ENCODE measurements at places on chromosomes 6 and 20.

- DNase-seq = no peak
These were observed 7.5 kb upstream of the RBM38 start for GRCh38 chr20:57383447-57384347.

DNA sequence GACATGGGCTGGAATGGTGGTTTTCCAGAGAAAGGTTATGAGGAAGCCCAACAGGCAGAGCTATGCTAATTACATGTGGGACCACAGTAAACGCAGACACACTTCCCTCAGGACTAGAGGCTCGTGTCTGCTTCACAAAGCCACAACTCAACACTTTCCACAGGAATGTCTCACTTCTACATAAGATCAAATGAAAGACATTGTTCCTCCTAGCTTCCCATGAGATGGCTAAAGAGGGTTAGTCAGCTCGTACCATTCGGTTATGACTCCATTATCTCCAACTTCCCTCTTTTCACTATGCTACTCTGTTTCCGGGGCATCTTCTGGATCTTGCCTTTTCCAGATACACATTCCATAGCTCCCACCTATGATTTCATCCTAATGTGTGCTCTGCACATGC is 29.1 kb upstream of the ZC3H12D start:
- DNase-seq = no peak

DNA sequence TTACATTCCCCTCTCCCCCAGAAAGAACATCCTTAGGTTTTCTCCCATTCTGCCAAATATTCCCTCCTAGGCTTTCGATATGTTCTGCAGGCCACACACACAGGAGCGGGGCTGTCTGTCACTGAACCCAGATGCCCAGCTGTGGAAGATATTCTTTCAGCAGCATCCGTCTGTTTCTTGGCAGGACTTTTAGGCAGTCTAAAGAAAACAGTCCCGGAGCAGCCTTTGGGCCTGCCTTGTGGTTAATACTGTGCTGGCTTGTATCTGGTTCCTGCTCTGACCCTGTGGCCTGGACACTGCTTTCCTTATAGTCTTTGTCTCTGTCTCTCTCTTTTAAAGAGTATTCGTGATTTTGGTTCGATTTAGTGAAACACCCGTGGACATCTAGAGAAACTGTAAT is 94.6 kb upstream of the SUPT3H start:
- no peak for DNase-seq

DNA sequence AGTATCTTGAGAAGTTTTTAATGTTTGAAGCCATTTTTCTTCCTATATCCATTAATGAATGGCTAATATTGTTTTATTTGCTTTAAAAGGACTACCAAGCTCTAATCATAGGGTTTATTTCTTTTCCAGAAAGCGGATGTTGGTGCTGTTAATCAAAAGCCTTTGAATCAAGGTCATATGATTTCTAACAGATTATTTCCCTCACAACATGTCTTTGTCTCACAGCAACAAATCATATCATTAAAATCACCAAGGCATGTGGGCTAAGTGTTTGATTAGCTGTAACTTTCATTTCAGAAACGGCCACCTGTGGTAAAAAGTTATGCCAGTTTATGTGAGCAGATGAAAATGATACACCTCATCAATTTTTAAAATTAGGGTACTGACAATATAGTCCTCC is 21.7 kb downstream of the TRAF3IP2 start:
- no peak for DNase-seq

GRCh38 chr6:134056046-134056445 is 3.6 kb upstream of the SLC2A12 start:
- no peak for DNase-seq

GRCh38 chr6:14271789-14272736 is 154.5 kb downstream of the CD83 start:
- DNase-seq = no peak

DNA sequence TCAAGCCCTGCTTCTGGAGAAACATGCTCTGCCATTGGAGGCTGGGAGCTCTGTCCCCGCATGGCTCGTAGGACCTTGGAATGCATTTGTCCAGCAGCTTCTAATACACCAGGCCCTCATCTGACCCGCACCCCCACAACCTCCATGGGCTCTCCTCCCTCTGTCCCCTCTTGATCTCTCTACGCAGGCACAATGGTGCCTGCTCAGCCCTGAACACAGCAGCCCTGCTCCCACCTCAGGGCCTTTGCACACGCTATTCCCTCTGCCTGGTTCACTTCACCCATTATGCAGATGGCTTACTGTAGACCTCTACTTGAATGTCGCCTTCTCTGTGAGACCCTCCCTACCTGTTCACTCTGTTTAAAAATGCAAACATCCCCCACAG is 27.0 kb upstream of the PTGIS start:
- DNase-seq = no peak

- DNase-seq = no peak
These were observed 61.0 kb downstream of the RAB44 start for GRCh38 chr6:36758516-36759147.

DNA sequence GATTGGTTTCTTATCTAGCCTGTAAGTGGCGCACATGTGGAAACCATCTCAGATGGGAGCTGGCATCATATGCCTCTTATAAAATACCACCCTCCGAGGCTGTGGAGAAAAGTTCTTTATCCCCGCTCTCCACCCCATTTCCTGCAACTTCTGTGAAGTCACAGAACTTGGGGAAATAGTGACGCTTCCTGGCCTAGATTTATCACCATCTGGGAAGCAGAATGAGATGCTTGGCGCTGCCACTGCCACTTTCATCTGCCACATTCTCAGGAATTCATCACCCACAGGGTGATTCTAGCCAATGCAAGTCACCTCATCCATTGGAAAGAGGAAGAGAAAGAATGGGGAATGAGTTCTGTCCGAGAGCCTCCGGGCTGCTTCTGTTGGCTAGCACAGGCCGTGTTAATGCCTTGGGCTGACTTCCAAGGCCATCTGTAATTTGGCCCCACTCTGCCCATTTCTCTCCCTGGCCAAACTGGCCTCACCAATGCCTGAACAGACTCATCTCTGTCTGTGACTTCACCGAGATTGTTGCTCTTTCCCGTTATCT is 148.8 kb upstream of the SOX4 start:
- no peak for DNase-seq

DNA sequence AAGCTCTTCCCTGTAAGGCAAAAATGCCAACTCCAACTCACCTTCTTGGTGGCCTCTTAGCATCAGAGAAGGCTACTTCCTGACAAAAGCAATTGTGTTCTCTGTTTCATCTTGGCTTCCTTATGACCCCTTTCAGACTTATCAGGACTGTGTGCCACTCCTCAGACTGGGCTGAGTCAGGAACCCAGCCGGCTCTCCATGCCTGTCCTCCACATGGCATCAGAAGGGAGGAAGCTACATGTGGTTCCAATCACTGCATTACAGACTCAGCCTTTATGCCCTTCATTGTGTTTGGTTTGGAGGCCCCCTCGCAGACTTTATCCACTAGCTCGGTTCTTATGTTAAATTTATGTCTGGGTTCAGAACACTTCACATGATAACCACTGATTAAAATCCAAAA is 142.5 kb downstream of the SLC24A3 start:
- no peak for DNase-seq

DNA sequence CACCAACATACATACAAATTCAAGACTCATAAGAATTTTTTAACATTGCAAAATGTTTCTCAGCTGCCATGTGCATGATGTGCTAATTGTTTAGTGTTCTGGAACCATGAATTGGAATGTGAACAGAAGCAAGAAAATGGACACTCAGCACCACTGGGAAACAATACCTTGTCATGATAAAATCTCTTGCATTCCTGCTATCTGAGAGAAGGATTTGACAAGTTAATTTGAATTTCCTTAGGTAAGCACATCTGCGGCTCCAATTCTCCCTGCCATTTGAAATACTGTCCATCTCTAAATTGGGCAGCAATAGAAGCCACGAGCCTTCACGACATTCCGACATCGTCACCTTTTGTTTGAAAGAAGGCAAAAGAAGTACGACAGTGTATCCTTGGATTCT is 1104.6 kb upstream of the MAP3K7 start:
- no peak for DNase-seq

- DNase-seq = no peak
These were observed 46.5 kb downstream of the RRBP1 start for GRCh38 chr20:17635332-17636244.

- no peak for DNase-seq
These were observed 136.5 kb downstream of the BTBD9 start for GRCh38 chr6:38503032-38503773.

DNA sequence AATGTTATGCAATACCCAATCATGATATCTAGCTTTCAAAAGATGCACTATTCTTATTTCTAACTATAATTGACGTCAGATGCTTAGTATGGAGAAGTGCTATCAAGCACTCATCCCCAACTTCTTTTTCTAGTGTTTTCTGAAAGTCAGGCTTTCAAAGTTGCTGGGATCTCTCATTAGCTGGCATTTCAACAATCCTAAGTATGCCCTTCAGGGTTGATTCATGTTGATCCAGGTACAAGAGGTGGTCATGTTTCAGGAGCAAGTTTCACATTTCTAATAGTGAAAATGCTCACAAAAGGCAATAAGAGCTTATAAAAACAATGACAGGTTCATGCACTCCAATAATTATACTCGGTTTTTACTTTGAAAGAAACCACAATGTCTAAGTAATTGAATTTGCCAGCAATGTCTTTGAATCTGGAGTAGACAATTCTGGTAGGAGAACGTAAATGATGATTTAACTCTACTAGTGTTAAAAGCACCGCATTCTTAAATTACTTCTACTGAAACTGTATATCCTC is 193.7 kb upstream of the KHDRBS2 start:
- DNase-seq = no peak

- no peak for DNase-seq
These were observed 1.8 kb downstream of the ADAM33 start for GRCh38 chr20:3679749-3680700.

- no peak for DNase-seq
These were observed 41.9 kb upstream of the CALHM6 start for GRCh38 chr6:116419069-116419786.

GRCh38 chr6:56036916-56037600 is 161.7 kb upstream of the BMP5 start:
- no peak for DNase-seq

- DNase-seq = no peak
These were observed 33.2 kb upstream of the VGLL2 start for GRCh38 chr6:117232196-117232595.

DNA sequence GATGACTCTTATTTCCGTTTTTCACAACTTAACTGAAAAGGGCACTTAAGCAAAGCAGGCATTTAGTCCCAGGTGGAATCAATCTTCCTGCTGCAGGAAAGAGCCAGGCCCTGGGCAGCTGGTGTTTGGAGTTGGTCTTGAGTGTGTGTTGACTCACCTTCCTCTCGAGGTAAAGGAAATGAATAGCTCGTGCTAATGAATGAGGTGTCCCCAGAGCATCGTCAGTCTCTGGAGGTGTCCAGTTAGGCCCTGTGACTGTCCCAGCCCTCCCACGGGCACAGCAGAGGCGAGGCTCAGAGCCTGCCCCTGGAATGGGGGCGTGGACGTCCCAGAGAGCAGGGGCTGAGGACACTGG is 277.7 kb downstream of the NRN1 start:
- DNase-seq = no peak

- no peak for DNase-seq
These were observed 70.4 kb upstream of the SMIM28 start for GRCh38 chr6:138307352-138307751.

GRCh38 chr20:50193836-50194421 is 3.3 kb downstream of the CEBPB start:
- no peak for DNase-seq

- DNase-seq = no peak
These were observed 8.3 kb downstream of the NCR2 start for GRCh38 chr6:41343641-41344187.

DNA sequence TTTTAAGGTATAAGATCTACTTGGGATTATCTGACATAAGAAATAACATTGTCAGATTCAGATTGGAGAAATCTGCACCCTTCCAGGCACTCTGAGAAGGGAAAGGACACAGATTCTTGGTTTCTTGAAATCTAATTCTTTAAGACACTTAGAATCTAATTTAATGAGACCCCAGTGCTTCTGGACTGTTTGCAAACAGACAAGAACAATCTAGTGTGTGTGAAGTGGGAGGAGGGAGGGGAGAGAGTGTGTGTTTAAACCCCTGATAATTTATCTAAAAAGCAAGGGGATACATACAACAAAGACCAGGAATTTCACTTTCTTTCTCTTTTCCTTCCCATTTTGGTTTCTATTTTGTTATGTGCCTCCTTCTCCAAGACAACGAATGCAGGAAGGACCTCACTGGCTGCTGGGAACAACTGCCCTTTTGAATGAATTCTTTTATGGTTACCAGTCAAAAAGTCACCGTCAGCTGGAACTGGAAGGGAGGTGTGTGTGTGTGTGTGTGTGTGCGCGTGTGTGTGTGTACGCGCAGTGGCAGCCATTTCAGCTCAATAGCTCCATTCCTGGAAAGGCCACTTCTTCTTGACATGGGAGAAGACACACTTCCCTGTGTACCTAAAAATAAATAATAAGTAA is 129.4 kb downstream of the BCAS1 start:
- DNase-seq = no peak

DNA sequence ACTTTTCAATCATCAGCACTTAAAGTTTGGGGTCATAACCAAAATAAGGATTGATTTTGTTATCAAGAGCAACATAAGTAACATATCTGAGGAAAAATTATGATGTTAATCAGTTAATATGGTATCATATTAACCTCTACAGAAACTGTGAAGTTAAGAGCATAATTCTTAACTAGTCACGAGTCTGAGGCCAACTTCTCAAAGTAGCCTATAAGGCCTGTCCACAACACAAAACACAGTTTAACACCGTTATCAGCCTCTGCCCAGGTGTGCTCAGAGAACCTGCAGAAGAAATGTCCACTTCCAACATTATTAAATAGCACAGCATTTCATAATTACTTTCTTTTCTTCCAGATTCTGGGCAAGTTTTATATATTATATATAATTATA is 1.1 kb downstream of the STX7 start:
- DNase-seq = no peak

DNA sequence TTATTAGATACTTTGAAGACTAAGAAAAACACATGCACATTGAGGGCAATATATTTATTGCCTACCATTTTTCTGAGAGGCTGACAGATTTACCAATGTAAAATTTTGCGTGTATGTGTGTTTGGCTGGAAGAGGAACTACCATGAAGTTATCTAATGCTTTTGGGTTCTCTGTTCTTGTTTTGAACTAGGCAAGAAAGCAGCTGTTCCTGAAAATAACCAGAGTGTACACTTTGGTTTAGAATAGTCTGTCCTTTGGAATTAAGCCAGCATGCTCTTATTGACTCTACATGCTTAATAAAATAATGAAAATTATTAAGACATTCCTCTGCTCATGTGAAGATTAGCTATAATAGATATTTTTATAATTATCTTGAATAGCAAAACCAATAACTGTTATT is 129.2 kb downstream of the MYB start:
- no peak for DNase-seq

GRCh38 chr6:109579361-109579760 is 96.3 kb upstream of the ZBTB24 start:
- DNase-seq = no peak

DNA sequence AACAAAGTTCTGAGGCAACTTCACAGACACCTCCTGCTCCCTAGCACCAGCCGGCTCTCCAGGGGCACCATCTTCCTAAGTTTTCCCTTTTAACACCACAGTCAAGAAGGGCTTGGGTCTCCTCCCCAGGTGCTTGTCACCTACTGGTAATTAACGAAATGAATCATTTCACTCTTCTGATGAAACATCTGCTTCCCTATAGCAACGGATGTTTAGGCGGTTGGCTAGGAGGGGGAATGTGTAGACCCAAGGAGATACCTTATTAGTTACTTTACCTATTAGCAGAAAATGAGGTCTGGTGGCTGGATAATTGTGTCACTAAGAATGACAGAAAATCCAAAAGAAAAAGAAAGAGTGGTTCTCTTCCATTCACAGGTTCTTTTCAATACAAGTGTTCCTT is 46.3 kb upstream of the FABP7 start:
- no peak for DNase-seq
